ENCODE measurements at places on chromosomes 3 and 15.
A peak's percentile ranks its signal among the peaks of the same experiment; 100 is the strongest.

DNA sequence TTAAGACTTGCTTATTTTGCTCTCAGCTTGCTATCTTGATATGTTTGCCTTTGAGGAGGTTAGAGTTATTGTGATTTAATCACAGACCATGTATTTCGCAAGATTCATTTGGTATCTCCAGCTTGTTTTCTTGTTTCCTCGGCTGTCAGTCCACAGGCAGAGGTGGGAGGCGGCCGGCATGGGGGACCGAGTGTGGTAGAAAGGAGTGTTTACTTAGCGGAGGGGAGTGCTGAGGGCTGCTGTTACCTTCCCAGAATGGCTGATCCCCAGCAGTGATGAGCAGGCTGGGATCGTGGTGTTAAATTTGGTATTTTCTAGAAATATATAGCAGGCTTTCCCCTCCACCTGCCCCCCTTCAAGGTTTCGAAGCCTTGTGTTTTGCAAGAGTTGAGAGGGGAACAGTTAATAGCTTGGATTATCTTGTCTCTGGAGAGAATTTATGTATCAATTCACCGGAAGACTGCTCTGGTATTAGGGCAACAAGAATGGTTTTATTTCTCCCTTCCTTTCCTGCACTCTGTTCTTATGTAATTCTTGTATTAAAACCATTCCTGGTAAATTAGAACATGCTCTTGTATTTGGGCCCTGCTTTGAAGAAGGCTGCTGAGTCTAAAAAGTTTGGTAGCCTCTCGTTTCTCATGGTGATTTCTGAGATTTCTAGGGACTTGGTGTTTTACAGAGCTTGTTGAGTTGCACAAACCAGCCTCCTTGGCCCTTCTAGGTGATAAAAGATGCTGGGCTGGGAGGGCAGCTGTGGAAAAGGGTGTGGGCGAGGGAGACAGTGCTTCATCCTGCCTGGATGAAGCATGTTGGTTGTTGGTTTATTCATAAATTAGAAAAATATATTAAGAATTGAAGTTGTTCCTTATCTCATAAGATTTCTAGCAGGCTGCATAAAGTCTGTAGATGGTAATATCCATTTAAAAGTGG is 151.4 kb downstream of the IGF1R start:
- no peak for DNase-seq

- DNase-seq = no peak
These were observed 16.9 kb downstream of the CEP19 start for GRCh38 chr3:196694941-196695848.

GRCh38 chr3:112871735-112872134 is 25.1 kb upstream of the CD200R1L start:
- DNase-seq = no peak

GRCh38 chr3:56055546-56055945 is 412.7 kb downstream of the ERC2 start:
- no peak for DNase-seq

GRCh38 chr3:150014782-150015181 is 44.1 kb upstream of the PFN2 start:
- DNase-seq = no peak

DNA sequence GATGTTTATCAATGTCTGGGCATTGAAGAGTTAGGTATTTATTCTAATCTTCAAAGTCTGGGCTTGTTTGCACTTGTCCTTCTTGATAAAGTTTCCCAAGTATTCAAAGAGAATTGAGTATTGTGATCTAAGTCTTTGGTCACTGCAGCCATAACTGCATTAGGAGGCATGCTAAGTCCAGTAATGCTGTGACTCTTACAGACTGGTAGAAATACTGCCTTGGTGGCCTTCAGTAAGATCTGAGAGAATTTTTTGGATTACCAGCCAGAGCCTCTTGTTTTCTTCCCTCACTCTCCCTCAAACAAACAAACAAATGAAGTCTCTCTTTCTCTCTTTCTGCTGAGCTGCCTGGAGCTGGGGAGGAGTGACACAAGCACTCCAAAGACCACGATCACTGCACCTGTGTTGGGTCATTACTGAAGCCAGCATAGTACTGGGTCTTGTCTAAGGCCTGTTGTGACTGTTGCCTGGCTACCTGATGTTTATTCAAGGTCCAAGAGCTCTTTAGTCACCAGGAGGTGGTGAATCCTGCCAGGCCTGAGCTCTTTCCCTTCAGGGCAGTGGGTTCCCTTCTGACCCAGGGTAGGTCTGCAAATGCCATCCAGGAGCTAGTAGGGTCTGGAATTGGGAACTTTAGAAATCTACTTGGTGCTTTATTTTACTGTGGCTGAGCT is 14.8 kb upstream of the RBP2 start:
- no peak for DNase-seq

- no peak for DNase-seq
These were observed 3.3 kb downstream of the TMEM115 start for GRCh38 chr3:50355829-50356552.

DNA sequence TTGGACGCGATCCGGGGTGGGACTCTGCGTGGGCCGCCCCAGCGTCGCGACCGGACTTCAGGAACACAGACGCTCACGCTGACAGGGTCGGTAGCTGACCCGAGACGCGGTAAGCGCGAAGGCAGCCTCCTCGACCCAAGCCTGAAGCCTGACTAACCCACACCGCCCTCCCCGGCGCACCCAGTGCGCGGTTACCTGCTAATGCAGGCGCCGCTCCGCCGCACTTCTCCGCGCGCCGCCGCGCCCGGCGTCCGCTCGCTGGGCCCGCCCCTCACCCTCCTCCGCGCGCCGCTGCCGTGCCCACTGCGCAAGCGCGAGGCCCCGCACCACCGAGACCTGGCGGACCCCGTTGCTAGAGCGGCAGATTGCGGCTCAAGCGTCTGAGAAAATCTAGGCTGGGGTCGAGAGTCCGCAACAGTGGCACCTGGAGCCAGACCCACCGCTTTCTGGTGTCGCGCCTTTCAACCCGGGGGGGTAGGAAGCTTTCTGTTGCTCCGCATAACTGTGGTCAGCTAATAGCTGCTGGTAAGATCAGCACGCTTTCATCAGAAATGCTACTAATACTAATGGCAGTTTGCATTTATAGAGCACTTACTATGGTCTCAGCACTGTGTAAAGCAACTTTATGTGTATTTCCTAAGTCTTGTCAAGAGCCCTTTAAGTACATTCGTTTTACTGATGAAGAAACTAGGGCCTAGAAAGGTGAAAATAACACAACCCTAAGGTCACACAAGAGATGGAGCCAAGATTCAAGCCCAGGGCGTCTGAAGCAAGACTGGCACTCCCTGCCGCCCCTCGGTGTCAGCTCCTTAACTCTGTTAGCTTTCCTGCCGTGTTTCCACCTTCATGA is at the start of gene TBCCD1:
Gene TBCCD1 (minus strand): TSS at position 268 of the 850 bp plus-strand sequence. CDS start 3,010 bp downstream, outside the sequence.
- DNase-seq = peak; percentile 69
